ENCODE measurements at places on chromosomes 5 and 9. TPM values are rescaled to one million over a fixed set of nuclear protein-coding genes. Genes with fewer than 3 reads are reported as not detected.

Gene C5orf52
- total RNA-seq: not detected

GRCh38 chr5:140883927-140884697 lies 2.2 kb downstream of the PCDHA13 start:
- no peak for DNase-seq

GRCh38 chr9:127854960-127855359 lies 502 bp upstream of the ENG start:
- no peak for DNase-seq

- no peak for DNase-seq
These were observed 78.7 kb downstream of the SNCAIP start for GRCh38 chr5:122390694-122391093.

Gene IL3
- not detected for total RNA-seq

Measured in dermis blood vessel endothelial cell (primary cell).